ENCODE measurements at places on chromosomes 3 and 15.

DNA sequence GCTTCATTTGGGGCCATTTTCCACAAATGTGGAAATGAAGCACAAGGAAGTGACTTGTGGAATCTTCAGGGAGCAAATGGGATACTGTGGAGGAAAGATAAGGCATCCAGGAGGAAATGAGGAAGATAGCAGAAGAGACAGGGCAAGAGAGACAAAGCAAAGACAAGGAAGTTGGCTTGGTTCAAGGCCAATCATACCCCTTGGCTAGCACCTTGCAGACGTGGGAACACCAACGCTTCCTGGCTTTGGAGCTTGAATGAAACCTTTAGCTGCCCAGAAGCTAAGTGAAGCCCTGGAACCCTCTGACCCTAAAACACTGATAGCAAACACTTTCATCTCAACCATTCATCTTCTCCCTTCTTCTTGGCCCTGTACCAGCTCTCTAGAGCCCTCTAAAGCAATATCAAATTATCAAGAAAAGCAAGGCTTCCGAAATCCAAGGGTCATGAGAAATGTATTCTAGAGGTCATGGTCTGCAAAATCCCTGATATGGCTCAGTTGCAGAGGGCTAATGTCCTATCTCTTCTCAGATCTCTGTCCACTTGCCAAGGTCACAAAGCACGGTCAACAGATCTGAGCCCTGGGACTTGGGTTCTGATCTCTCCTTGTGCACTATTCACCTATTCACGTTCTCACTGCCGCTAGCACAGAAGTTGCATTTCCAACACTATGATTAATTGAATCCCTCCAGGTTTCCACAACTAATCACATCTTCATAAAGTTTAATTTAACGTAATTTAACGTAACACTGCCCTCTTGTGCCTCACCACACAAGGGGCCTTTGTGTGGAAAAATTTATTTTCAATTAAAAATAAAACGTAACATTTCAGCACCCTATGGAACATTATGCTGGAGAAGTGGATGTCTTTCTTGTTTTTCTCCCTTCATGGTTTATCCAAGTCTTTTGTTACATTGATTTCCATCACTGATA is 557.6 kb upstream of the ADAMTS9 start:
- H3K36me3 ChIP-seq = no peaks in the 10 kb centered on the region
- no peaks in the 10 kb centered on the region for H3K4me1 ChIP-seq
- H3K27ac ChIP-seq = no peak overlapping the region
- no peak overlapping the region for H3K4me3 ChIP-seq
- H3K27me3 ChIP-seq = no peaks in the 10 kb centered on the region
- DNase-seq = no peak

DNA sequence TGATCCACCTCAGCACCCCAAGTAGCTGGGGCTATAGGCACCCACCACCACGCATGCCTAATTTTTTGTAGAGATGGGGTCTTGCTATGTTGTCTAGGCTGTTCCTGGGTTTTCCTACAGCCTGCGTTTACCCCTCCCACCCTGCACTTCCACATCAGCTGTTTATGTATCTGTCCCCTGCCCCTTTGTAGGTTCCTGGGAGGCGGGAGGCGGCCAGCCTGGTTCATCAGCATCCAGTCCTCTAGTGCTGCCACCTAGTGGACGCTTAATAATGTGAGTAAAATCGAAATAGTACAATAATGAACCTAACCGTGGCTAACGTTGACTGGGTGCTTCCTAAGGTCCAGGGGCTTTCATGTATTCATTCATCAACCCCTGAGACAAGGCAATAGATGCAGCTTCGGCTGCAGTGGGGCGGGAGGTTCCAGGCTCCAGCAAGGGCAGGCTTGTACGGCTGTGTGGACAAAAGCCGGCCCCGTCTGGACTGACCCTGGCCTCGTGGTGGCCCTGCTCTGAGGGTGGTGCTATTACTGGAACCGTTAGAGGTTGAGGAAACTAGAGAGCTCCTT is 1.2 kb upstream of the LCTL start:
- peaks cover 2% of the 10 kb centered on the region for H3K27me3 ChIP-seq
- DNase-seq = peak; percentile 52
- peaks cover 24% of the 10 kb centered on the region for H3K4me1 ChIP-seq
- no peaks in the 10 kb centered on the region for H3K36me3 ChIP-seq
- H3K27ac ChIP-seq = peak overlapping the region; percentile 25
- H3K4me3 ChIP-seq = peak overlapping the region; percentile 51

- no peak overlapping the region for H3K27ac ChIP-seq
- H3K4me3 ChIP-seq = no peak overlapping the region
- H3K36me3 ChIP-seq = no peaks in the 10 kb centered on the region
- DNase-seq = no peak
- no peaks in the 10 kb centered on the region for H3K4me1 ChIP-seq
- H3K27me3 ChIP-seq = no peaks in the 10 kb centered on the region
Measured at GRCh38 chr3:166864473-166865467, 515.3 kb downstream of the ZBBX start.

DNA sequence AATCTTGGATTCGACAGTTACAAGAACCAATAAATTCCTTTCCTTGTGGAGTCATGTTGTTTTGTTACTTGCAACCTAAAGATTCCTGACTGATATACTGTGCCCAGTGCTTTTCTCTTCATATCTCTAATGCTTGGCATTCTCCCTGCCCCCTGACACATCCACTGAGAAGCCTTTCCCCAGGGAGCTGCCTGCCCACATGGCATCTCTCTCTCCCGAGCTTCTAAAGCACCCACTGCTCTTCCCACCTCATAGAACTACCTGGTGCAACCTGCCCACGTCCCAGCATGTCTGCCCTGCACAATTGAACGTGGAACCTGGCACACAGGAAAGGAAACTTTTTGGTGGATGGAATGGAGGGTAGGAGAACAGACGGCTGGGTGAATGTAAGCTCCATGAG is 6.8 kb downstream of the CYP8B1 start:
- peaks cover 19% of the 10 kb centered on the region for H3K27me3 ChIP-seq
- H3K36me3 ChIP-seq = no peaks in the 10 kb centered on the region
- H3K4me3 ChIP-seq = no peak overlapping the region
- DNase-seq = no peak
- H3K27ac ChIP-seq = no peak overlapping the region

- no peaks in the 10 kb centered on the region for H3K36me3 ChIP-seq
- H3K27ac ChIP-seq = no peak overlapping the region
- peaks cover 20% of the 10 kb centered on the region for H3K27me3 ChIP-seq
- no peaks in the 10 kb centered on the region for H3K4me1 ChIP-seq
Measured at GRCh38 chr3:53763353-53763752, 82.9 kb downstream of the CHDH start.

- no peak overlapping the region for H3K4me3 ChIP-seq
- H3K27me3 ChIP-seq = no peaks in the 10 kb centered on the region
- no peaks in the 10 kb centered on the region for H3K36me3 ChIP-seq
Measured at GRCh38 chr3:174099724-174100123, 702.2 kb downstream of the NLGN1 start.

GRCh38 chr3:27628026-27628750 is 93.9 kb downstream of the EOMES start:
- peaks cover 3% of the 10 kb centered on the region for H3K36me3 ChIP-seq
- no peak overlapping the region for H3K27ac ChIP-seq
- peaks cover 87% of the 10 kb centered on the region for H3K4me1 ChIP-seq
- H3K4me3 ChIP-seq = peak overlapping the region; percentile 59
- DNase-seq = peak; percentile 32

DNA sequence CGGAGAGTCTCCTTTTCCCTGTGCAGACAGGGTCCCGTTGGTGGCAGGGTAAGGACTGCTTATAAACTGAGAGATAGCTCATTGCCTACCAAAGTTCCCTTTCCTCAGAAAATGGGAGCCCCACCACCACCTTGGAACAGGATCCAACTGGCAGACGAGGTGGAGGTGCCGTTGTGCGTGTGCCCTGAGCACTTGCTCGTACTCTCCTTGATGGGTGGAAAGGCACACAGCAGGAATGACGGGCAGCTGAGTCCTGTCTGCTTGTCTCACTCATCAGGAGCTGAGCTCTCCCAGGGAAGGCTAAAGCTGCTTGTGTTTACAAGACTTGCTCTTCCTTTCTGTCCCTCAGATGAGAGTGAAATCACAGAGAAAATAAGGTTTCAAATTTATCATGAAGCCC is 60.7 kb downstream of the B3GNT5 start:
- no peak overlapping the region for H3K27ac ChIP-seq
- H3K4me3 ChIP-seq = no peak overlapping the region

DNA sequence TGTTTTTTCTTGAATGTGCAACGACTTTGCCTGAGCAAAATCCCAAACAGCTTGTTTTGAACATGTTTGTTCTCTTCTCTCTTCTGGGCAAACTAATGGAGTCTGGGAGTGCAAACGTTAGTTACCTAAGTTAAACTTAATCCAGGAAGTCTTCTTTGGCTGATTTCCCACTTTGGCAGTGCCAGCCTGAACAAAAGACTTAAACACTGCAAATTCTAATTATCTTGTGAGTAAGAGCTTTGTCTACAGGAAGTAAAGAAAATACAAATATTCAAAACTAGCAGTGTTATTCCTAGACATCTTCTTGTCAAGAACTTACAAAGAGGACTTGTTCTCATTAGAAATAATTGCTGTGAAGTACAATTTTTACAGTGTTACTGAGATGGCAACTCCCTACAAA is 16.7 kb upstream of the DENND6A start:
- H3K4me3 ChIP-seq = no peak overlapping the region
- peaks cover 22% of the 10 kb centered on the region for H3K4me1 ChIP-seq
- DNase-seq = no peak
- H3K27me3 ChIP-seq = no peaks in the 10 kb centered on the region

DNA sequence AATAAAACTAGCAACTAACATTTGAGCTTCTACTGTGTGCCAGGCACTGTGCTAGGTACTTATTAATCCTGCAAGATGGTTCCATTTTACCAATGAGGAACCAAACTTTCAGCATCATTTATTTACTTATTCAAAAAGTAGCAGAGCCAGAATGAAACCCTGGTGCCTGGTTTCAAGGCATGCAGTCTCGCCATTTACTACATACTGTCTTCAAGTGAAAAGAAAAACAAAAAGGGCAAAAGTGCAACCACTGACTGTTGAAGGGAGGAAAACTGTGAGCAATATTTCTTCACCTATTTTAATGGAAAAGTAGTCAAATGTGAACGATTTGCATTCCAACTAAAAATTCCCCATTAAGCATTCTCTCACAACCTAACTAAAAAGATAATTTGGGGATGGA is 8.7 kb downstream of the DCUN1D1 start:
- H3K4me3 ChIP-seq = no peak overlapping the region
- peaks cover 8% of the 10 kb centered on the region for H3K36me3 ChIP-seq
- H3K4me1 ChIP-seq = peaks cover 46% of the 10 kb centered on the region
- no peaks in the 10 kb centered on the region for H3K27me3 ChIP-seq
- H3K27ac ChIP-seq = no peak overlapping the region

- no peak overlapping the region for H3K27ac ChIP-seq
- DNase-seq = no peak
- H3K27me3 ChIP-seq = no peaks in the 10 kb centered on the region
- H3K36me3 ChIP-seq = no peaks in the 10 kb centered on the region
- no peak overlapping the region for H3K4me3 ChIP-seq
Measured at GRCh38 chr3:192947421-192947820, 29.8 kb upstream of the MB21D2 start.

DNA sequence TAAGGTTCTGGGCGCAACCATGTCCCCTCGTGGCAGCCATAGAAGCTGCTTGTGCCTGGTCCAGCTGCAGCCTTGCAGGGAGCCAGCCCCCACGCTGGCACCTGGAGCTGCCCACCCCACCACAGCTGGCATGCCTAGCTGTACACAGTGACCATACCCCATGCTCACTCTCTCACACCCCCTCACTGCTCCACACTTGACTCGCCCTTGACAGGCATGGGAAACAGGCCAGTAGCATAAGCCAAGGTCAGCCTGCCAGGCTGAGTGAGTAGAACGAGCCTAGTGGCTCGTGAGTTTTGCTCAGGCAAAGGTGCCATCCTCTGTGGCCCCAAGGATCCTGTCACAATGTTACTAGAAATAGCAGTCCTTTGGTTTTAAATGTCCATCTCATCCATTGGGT is 52.7 kb upstream of the CADM2 start:
- H3K4me3 ChIP-seq = no peak overlapping the region
- H3K27ac ChIP-seq = no peak overlapping the region
- DNase-seq = no peak
- no peaks in the 10 kb centered on the region for H3K36me3 ChIP-seq
- H3K27me3 ChIP-seq = no peaks in the 10 kb centered on the region

DNA sequence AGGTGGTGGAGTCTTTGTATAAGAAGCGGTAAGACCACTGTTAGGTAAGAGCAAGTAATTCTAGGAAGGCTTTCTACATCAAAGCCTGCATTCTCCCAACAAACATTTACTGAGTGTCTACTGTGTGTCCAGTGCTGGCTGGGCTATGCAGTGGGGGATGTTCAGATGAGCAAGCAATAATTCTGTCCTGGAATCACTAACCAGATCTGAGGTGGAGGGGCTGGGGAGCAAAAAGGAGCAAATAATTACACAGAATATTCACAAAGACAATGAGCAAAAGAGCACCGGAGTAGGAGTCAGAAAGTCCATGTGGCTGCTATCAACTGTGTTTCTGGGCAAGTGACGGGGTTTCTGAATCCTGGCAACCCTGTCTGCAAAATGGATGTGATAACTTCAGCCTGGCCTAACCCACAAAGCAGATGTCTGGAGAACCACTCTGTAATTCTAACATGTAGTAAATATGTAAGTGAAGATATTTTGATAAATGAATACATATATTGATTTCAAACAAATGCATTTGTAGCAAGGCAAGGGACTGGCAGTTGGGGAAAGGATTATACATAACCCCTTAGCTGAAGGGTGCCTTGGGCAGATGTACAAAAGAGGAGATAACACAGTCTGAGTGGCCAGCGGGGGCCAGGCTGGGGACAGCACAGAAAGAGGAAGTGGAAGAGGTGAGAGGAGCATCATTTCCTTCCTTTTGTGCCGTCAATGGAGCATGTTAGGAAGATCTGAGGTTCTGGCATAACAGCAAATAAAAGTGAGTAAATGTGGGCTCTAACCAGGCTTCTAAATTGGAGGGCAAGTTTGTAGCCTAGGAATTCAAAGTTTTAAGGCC is 28.8 kb downstream of the CYP8B1 start:
- peaks cover 8% of the 10 kb centered on the region for H3K4me1 ChIP-seq
- DNase-seq = no peak
- H3K27me3 ChIP-seq = peaks cover 13% of the 10 kb centered on the region

DNA sequence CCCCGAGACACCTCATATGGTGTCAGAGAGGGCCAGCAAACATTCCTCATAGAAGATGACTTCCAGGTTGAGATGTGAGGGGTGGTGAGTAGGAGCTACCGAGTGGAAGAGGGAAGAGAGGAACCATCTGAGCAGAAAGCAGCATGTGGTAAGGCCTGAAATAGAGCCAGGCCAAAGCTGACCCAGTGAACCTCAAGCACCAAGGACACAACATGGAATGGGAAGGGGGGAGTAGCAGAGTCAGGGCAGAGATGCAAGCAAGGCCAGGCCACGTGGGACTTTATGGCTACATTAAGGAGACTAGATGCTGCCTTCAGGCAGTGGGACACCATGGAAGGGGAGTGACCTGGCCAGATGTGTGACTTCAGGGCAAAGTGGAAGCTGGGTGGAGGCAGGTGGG is 38.3 kb upstream of the WNT5A start:
- no peak overlapping the region for H3K27ac ChIP-seq
- no peak overlapping the region for H3K4me3 ChIP-seq
- peaks cover 35% of the 10 kb centered on the region for H3K4me1 ChIP-seq
- H3K36me3 ChIP-seq = no peaks in the 10 kb centered on the region

GRCh38 chr15:63243101-63243500 is 34.3 kb upstream of the APH1B start:
- no peak overlapping the region for H3K4me3 ChIP-seq
- peaks cover 36% of the 10 kb centered on the region for H3K36me3 ChIP-seq
- no peak for DNase-seq
- H3K4me1 ChIP-seq = peaks cover 62% of the 10 kb centered on the region
